ENCODE measurements at places on chromosomes 13 and 19.

- no peak for DNase-seq
Measured at GRCh38 chr19:2534423-2535013, 58.6 kb downstream of the GADD45B start.

GRCh38 chr19:43465468-43466120 lies at the start of gene LYPD3:
LYPD3 (minus strand) TSS chr19:43465608; CDS start chr19:43465571, 37 bp downstream.
- DNase-seq: no peak

DNA sequence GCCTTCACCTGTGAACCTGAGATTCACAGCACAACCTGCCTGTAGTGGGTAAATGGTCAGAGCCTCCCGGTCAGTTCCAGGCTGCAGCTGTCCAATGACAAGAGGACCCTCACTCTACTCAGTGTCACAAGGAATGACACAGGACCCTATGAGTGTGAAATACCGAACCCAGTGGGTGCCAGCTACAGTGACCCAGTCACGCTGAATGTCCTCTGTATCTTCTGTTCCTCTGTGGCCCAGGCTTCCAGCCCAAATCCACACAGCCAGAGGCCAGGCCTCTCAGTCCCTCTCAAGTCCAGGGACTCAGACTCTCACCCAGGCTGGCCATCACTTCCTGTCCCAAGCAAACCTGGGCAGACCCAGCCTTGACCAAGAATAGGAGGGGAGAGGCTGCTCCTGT lies 10.8 kb downstream of the CEACAM3 start:
- no peak for DNase-seq

- no peak for DNase-seq
Measured at GRCh38 chr13:113846636-113847318, 17.1 kb downstream of the GAS6 start.

GRCh38 chr19:47492137-47492533 lies 8.1 kb upstream of the KPTN start:
- DNase-seq: no peak

DNA sequence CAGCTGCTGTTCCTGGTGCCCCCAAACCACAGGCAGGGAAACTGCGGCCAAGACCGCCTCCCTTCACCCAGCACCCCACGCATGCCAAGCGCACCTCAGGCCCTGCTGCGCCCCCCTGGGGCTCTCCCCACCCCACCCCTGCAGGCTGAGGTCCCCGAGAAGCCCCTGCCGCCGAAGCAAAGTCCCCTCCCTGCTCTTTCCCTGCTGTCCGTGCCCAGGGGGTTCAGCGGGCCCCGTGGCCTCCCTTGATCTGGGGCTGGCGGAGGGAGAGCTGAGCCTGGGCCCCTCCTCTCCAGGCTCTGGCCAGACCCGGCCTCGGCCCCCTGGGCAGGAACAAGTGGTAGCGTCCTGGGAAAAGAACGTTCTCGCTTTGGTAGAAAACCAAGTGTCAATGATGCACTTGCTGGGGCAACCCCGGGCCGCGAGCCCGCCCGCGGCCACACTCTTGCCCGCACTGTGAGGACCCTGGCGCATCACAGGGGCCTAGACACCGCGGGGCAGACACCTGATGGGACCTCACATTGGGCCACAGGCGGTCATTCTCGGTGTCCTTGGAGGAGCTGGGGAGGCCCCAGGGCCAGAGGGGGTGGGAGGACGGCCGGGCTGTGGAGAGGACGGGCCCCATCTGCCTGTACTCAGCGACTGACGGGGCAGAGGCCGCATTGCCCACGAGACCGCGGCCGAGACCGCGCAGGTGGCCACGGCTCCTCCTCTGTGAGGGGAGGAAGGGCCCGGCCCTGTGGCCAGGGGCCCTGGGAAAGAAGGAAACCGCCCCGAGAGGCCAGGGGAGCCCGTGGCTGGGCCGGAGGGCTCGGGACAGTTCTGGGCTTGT lies 29.0 kb downstream of the GPX4 start:
- no peak for DNase-seq

DNA sequence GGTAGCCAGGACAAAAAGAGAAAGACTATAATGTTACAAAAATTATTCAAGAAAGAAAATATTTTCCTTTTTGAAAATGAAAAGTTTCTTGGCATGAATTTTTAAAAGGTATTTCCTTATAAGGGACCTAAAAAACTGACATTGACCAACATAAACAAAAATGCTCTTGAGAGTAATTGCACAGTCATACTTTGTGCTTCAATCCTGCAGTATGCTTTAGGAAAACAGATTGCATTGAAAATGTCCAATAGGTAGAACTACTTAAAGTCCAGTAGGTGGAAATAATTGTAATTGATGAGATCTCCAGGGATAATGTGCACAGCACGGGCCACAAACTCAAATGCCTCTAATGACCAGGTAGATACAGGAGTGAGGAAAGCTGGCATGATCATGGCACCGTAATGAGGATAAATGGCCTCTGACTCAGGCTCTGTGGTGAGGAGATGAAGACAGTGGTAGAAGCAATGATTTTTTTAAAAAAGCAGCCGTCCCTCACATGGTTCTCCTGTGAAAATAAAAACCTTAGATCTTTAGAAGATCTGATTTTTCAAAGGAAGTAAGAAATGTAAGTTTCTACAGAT lies 278.0 kb downstream of the ITGBL1 start:
- no peak for DNase-seq

- DNase-seq: no peak
Measured at GRCh38 chr19:19342086-19343015, 21.7 kb downstream of the MAU2 start.

DNA sequence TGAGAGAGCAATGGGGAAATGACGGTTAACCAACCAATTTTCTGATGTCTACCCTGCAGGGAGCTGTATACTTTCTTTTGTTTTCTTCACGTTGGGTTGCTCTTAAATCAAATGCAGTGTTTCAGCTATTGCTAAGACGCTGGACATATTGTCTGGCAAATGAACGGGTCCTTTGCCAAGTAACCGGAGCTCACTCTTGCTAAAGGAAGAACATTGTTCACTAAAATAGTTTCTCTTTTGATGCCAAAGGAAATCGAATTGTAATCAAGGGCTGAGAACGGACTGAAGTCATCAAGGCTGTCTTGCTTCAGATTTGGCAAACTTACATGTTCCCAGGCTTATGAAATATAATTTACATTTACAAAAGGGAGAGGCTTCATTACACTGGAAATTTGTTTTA lies 142.3 kb upstream of the ARGLU1 start:
- DNase-seq: no peak

GRCh38 chr19:5682107-5682482 lies 1.3 kb downstream of the HSD11B1L start:
- DNase-seq: no peak

- no peak for DNase-seq
Measured at GRCh38 chr13:105878119-105878700, 657.3 kb downstream of the EFNB2 start.

- DNase-seq: no peak
Measured at GRCh38 chr19:15635016-15635805, 5.5 kb upstream of the CYP4F3 start.

DNA sequence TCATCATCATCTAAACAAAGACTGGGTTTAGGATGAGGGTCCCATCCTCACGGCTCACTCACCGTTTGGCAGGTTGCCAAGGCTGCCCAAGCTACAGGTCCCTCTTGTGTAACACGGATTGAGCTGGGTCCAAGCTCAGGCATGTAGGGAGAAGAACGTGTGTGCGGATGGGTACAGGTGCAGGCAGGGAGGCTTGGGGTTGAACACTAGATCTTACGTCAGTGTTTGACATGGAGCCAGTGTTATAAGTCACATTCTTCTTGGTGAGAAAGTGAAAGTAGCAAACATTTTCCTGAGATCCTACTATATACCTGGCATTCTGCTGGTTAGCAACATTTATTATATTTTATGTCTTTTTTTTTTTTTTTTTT lies 136.8 kb upstream of the RNF113B start:
- no peak for DNase-seq

- DNase-seq: no peak
Measured at GRCh38 chr19:45184115-45184514, 5.5 kb downstream of the BLOC1S3 start.

DNA sequence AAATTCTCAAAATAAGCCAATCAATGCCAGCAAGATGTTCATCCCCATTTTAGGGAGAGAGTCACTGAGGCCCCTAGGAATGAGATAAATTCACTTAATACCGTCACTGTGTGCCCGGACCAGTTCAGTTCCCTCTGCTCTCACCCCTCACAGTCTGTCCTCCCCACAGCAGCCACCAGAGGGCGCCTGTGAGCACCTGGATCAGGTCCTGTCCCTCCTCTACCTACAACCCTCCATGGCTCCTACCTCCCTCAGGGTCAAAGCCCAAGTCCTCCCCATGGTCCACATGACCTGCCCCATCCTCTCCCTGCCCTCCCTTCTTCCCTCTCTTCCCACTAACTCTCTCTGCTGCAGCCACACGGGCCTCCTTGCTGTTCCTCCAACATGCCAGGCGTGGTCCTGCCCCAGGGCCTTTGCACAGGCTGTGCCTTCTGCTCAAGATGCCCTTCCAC lies 42.0 kb upstream of the NFIC start:
- DNase-seq: peak; percentile 68

DNA sequence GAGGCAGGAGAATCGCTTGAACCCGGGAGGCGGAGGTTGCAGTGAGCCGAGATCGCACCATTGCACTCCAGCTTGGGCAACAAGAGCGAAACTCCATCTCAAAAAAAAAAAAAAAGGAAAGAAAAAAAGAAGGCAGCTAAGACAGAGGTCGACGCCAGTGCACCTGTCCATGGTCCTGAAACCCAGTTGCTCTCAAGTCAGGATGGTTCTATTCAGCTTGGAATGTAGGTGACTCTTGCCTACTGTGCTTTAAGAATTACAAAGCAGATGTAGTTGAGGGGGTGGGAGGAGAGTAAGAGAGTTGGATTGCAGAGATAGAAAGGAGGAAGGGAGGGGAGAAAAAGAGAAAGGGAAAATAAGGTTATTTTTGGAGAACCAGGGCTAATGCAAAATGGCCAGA lies 18.7 kb downstream of the CACNG7 start:
- DNase-seq: no peak

GRCh38 chr19:47766670-47767069 lies 11.8 kb upstream of the SELENOW start:
- no peak for DNase-seq

GRCh38 chr19:17116996-17117702 lies 41.6 kb downstream of the MYO9B start:
- no peak for DNase-seq

DNA sequence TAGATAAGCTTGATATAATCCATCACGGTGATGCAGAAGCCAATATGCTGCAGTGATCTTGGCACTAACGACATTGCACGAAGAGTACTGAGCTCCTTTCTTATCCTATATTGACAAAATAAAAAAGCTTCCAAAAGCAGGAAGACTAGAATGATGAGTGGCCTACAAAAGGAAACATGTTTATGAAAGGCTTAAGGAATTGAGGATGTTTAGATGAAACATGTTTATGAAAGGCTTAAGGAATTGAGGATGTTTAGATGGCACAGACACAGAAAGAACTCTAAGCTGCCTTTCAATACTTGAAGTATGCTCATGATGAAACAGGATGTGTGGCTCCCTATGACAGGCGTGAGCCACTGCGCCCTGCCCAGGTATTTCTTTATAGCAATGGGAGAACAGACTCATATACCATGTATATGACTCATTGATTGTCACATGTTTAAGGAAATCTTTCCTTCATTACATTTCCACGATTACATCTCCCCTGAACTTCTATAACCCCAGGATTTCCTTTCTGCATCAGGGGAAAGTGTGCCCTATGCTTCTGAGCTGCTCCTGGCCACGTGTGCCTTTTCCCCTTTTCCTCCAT lies 690.8 kb upstream of the ARGLU1 start:
- DNase-seq: no peak

DNA sequence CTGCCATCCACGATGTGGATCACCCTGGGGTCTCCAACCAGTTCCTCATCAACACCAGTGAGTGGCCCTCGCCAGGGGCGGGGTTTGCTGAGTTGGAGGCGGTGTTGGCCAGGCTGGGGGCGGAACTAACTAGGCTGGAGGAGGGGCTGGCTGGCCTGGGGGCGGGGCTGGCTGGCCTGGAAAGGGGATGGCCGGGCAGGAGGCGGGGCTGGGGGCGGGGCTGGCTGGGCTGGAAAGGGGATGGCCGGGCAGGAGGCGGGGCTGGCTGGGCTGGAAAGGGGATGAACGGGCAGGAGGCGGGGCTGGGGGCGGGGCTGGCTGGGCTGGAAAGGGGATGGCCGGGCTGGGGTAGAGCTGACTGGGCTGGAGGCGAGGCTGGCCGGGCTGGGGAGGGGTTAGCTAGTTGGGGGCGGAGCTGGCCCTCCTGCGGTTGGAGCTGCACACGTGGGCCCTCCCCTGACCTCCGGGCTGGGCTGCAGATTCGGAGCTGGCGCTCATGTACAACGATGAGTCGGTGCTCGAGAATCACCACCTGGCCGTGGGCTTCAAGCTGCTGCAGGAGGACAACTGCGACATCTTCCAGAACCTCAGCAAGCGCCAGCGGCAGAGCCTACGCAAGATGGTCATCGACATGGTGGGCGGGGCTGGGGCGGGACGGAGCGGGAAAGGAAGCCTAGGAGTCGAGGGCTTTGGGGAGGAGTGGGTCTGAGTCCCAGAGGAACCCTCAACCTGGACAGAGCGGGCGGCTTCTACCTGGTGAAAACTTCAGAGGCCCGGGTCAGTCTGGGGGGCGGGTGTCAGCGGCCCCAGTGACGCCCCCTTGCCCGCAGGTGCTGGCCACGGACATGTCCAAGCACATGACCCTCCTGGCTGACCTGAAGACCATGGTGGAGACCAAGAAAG lies 41.0 kb downstream of the PDE4A start:
- DNase-seq: peak; percentile 66

- DNase-seq: no peak
Measured at GRCh38 chr19:1046836-1047695, 7.2 kb downstream of the ABCA7 start.

DNA sequence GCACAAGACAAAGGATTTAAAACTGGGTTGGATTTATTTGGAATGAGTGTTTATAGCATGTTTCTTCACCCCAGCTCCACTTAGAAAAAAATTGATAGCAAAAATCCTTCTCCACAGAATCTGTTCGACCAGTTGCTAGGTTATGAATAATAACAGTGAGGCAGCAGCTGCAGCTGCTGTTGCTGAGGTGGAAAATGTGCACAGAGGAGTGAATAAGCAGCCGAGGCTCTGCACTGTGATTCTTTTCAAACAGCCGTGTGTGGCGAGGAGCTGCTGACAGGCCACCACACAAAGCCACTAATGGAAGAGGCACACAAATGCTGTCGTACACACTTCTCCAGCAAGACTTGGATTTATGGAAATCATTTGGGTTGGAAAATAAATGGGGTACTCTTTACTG lies 6.4 kb upstream of the RASL11A start:
- DNase-seq: no peak

- DNase-seq: no peak
Measured at GRCh38 chr19:40519352-40520322, 52.8 kb downstream of the SPTBN4 start.

- DNase-seq: no peak
Measured at GRCh38 chr19:55305983-55306562, 19.1 kb downstream of the TMEM150B start.

DNA sequence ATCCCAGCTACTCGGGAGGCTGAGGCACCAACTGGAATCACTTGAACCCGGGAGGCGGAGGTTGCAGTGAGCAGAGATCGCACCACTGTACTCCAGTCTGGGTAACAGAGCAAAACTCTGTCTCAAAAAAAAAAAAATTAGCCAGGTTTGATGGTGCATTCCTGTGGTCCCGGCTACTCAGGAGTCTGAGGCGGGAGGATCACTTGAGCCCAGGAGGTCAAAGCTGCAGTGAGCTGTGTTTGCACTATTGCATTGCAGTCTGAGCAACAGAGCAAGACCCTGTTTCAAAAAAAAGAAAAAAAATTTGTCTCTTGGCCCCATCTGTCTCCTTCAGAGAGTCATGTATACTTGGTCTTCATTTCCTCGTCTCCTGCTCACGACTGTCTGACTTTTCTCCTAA lies 1.6 kb downstream of the CCDC97 start:
- DNase-seq: no peak

Data from stimulated activated CD4-positive, alpha-beta T cell treated with anti-CD3 and anti-CD28 coated beads, Interleukin-1b, Interleukin-23, amount 100 ng/mL, for 1 hour (primary cell).